NCI-H748 treated with DMSO at 0.1 percent for 48 hours (cell line): ENCODE measurements at places on chromosomes 16 and 17.

DNA sequence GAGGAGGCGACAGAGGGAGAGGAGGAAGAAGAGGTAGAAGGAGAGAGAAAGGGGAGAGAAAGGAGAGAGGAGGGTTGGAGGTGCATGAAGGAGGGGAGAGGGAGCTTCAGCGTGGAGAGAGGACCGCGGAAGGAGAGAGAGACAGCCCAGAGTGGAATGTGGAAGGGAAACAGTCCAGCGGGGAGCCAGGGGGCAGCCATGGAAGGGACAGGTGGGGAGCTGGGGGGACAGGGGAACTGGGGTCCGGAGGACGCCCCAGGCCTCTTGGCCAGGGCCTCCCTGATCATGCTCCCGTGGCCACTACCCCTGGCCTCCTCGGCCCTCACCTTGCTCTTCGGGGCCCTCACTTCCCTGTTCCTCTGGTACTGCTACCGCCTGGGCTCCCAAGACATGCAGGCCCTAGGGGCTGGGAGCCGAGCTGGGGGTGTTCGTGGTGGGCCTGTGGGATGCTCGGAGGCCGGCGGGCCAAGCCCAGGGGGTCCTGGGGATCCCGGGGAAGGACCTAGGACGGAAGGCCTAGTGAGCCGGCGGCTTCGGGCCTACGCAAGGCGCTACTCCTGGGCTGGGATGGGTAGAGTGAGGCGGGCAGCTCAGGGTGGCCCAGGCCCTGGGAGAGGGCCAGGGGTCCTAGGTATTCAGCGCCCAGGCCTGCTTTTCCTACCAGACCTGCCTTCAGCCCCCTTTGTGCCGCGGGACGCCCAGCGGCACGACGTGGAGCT is 759 bp downstream of the ASPHD1 start:
- DNase-seq, result no peak

- DNase-seq, result no peak
These were observed 145.8 kb downstream of the SLC39A11 start for GRCh38 chr17:72946696-72947095.

DNA sequence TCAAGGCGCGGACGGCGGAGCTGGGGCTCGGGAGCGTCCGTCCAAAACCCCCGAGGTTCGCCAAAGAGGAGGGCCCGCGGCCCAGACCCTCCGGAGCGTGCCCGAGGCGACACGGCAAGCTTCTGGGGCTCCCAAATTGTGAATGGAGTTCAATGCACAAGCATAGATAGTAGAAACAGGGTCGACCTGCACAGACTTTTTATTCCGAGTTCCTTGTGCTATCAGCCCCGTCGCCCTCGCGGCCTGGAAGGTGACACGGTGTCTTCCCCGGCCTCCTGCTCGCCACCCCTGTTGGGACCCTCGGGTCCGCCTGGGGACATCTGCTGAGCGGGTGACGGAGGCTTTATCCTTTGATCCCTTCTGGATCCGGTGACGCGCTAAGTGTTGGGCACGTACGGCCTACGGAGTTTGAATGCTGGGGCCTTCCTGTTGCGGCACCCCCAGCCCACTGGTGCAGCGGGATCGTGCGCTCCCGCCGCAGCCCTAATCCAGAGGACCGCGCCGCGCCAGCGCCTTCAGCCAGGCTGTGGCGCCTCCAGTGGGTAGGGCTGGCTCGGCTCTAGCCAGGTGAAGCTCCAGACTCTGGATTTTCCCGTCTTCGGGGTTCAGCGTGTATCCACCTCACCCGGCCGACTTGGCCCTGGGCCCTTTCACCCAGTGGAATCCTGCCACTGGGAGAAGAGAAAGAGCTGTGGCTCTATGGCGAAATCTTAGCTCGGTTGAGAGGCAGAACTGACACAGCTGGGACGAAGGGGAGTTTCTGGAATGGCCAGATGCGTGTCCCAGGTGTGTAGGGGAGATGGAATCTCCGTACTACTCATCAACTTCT is 17.0 kb upstream of the NTN1 start:
- DNase-seq, result no peak

GRCh38 chr16:72536723-72537435 is 364.9 kb upstream of the PMFBP1 start:
- DNase-seq, result no peak

DNA sequence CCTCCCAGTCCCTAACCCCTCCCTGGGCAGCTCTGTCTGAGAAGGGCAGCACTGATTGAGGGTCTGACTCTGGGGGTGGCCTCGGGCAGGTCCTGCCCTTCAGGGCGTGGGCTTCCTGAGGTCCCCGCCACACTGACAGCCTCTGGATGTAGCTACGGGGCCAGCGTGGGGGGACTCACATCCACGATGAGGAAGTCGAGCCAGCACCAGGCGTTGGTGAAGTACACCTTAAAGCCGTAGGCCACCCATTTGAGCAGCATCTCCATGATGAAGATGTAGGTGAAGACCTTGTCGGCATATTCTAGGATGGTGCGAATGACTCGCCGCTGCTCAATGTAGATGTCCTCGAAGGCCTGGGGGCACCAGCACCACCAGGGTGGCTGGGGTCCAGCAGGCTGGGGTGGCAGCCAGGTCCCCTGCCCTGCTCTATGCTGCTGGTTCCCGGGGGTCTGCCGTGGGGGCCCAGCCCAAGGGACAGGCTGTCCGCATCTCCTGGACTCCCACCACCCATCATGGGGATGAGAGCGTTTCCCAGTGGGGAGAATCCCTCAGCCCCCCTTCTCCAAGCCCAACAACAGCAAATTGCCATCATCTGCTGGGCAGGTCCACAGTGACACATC is 15.7 kb upstream of the CD79B start:
- DNase-seq, result no peak

- DNase-seq, result no peak
These were observed 793 bp upstream of the IRX3 start for GRCh38 chr16:54287131-54288029.

- no peak for DNase-seq
These were observed 6.2 kb downstream of the ADCY9 start for GRCh38 chr16:4110065-4110464.

DNA sequence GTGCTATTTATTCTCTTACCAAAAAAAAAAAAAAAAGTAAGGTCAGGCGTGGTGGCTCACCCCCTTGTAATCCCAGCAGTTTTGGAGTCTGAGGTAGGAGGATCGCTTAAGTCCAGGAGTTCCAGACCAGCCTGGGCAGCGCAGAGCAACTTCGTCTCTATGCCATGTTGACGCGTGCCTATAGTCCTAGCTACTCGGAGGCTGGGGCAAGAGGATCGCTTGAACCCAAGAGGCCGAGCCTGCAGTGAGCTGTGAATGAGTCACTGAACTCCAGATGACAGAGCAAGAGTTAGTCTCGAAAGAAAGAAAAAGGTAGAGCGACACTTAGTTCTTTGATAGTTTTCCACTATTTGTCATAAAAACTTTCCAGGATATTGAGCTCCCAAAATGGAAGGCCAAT is 1.4 kb upstream of the TENT4B start:
- no peak for DNase-seq

GRCh38 chr16:77290451-77291115 is 91.4 kb downstream of the SYCE1L start:
- DNase-seq, result peak; percentile 87

GRCh38 chr16:75043175-75043895 is 44.5 kb downstream of the ZNRF1 start:
- no peak for DNase-seq

DNA sequence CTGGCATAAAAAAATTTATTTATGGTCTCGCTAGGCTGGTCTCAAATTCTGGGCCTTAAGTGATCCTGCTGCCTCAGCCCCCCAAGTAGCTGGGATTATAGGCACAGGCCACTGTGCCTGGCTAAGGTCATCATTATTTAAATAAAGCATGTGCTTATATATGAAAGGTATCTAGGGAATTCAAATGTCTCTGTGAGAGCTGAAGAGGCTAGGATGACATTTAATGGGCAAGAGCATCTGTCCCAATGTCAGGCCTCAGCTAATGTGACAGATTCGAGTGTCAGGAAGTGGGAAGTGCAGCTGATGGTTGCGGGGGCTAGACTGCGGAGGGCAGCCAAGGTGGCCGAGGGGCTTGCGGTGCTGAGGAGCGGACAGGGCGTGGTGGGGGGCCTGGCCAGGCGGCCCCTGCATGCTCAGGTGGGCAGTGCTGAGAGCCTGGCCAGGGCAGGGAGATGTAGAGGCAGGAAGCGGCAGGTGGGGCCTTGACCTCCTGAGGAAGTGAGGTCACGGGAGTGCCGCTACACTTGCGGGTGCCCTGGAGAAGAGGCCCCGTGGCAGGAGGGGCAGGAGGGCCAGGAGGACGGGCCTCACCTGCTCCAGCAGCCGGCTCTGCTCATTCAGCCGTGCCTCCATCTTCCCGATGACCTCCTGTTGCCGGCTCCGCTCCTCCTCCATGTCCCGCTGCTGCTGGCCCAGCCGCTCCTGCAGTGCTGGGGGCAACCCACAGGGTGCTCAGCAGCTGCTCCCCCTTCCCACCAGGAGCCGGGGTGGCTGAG is 12.6 kb upstream of the MRPL38 start:
- DNase-seq, result no peak

DNA sequence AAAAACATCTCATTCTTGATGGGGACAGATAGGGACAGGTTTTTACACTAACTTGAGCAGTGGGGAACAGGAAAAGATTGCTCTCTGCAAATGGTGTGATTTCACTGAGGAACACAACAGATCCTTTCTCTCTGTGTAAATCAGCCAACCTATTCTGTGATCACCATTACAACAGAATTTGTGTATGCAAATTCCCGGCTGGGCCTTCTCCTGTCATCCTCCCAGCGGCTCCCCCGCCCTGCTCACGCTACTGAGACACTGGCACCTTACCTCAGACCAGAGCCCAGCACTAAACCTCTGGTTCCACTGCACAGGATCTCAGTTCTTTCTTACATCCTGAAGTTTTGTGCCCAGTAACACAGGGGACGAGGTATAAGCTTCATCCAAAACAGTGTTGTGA is 97.0 kb upstream of the FA2H start:
- no peak for DNase-seq

DNA sequence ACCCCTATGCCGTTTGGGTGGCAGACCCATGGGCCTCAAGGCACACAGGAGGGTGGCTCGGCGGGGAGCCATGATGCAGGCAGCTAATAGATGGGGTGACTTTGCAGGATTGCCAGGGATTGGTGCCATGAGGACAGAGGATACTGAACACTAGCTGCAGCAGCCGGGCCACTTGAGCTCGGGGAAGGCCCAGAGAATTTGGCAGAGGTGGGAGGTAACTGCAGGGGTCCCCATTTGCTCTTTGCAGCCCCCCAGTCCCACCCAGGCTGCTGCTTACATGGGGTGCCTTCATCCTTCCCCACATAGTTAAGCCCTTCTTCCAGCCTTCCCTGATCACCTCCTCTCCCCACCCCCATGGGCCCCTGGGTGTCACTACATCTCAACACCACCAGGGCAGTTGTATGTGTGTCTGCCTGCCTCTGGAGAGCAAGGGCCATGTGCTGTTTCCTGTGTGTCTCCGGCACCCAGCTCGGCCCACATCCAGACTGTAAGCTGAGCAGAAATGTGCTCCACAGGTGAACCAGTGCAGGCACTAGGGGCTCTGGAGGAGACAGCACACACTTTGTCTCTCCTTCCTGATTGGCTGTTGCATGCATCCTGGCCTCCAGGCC is 52.0 kb downstream of the SREBF1 start:
- DNase-seq, result no peak
